Progenitor cell of endocrine pancreas (in vitro differentiated cells): ENCODE measurements at places on chromosomes 1 and 21. TPM values are rescaled to one million over a fixed set of nuclear protein-coding genes. Genes with fewer than 3 reads are reported as not detected.
A peak's percentile ranks its signal among the peaks of the same experiment; 100 is the strongest.

- no peaks in the 10 kb centered on the region for H3K4me1 ChIP-seq
- DNase-seq, result no peak
- no peak overlapping the region for H3K27ac ChIP-seq
- no peak overlapping the region for H3K4me3 ChIP-seq
- H3K27me3 ChIP-seq, result no peaks in the 10 kb centered on the region
Measured at GRCh38 chr1:208709981-208710380, 465.8 kb upstream of the PLXNA2 start.

- no peak for DNase-seq
- no peak overlapping the region for H3K4me3 ChIP-seq
- H3K27ac ChIP-seq, result no peak overlapping the region
- H3K36me3 ChIP-seq, result no peaks in the 10 kb centered on the region
Measured at GRCh38 chr1:210072896-210073504, 135.0 kb downstream of the SYT14 start.

GRCh38 chr1:215543191-215543606 lies 23.9 kb upstream of the KCTD3 start:
- H3K4me3 ChIP-seq, result no peak overlapping the region
- DNase-seq, result no peak
- H3K27me3 ChIP-seq, result no peaks in the 10 kb centered on the region
- no peaks in the 10 kb centered on the region for H3K36me3 ChIP-seq

GRCh38 chr1:94248956-94249688 lies 11.7 kb upstream of the ARHGAP29 start:
- no peak overlapping the region for H3K27ac ChIP-seq
- peaks cover 42% of the 10 kb centered on the region for H3K4me1 ChIP-seq
- H3K36me3 ChIP-seq, result peaks cover 2% of the 10 kb centered on the region
- H3K4me3 ChIP-seq, result no peak overlapping the region
- H3K27me3 ChIP-seq, result peaks cover 11% of the 10 kb centered on the region

- peaks cover 28% of the 10 kb centered on the region for H3K4me1 ChIP-seq
- peak overlapping the region; percentile 92 for H3K27ac ChIP-seq
- H3K27me3 ChIP-seq, result no peaks in the 10 kb centered on the region
- H3K4me3 ChIP-seq, result no peak overlapping the region
Measured at GRCh38 chr1:32031578-32032274, 18.1 kb downstream of the KHDRBS1 start.

CR2 gene
- total RNA-seq, result 0.17 and 0.24 TPM in 2 replicates

ESRRG gene
- 8.3 and 9.6 TPM in 2 replicates for total RNA-seq

ESPN gene
- 49.5 and 54.0 TPM in 2 replicates for total RNA-seq

GJB3 gene
- total RNA-seq, result 0.14 TPM in 1 of 2 replicates, not detected in the other

SPATA17 gene
- total RNA-seq, result 3.4 and 5.1 TPM in 2 replicates
